ENCODE measurements at places on chromosomes 1 and 21.

GRCh38 chr1:44834328-44834727, 8.7 kb downstream of the PTCH2 start:
- DNase-seq: no peak

DNA sequence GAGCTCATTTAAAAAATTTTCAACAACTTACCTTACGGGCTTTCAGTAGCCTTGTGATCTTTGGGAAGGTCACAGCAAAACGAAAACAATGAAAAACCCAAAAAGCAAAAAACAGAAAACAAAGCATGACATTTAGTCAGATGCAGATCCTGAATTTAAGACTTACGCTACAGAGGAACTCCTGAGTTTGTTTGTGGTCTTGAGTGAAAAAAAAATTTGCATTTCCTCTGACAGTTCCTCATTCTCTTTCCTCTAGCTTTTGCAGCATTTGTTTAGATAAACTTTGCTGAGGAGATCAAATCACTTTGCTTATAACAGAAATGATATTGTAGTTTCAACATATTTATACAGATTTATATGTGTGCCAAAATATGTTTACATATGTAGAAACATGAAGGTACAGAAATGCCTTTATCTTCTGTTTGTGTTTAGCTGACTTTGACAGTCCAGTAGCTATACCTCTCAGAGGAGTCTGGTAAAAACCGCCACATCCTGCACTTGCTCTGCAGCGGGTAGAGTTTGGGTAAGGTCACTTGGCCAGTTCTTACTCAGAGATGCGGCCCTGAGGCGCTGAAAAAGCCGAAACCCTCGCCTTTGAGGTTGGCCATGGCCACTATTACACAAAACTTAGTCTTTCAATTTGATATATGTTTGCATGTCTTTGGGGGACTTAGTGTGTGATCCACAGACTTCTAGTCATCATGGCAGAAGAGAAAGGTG, 142.5 kb downstream of the TNR start:
- no peak for DNase-seq

DNA sequence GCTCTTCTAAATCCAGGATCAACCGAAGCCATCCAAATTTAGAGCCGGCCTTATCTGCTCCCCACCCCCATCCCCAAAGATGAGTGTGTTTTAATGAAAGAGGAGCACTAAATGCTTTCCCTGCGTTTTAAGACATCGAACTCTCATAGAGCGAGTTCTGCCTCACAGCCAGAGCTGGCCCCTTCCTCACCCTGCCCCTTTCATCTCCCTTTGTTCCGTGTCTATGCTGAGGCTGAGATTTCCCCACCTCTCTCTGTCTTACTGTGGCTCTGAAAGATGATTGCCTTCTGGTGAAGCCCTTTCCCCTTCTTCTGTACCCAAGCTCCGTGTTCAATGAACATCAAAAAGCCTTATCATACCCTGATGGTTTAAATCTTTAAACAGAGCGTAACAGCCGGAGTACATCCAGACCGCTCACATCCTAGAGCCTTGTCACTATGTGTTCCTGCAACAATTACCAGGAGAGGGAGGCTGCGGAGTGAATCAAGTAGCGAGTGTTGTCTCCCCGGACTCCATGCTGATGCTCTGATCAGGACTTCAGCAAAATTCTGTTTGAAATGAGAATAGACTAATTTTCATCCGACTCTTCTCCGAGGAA, 110.1 kb downstream of the ZNF326 start:
- DNase-seq: no peak

GRCh38 chr1:64062941-64063581, 140.4 kb upstream of the UBE2U start:
- peak; percentile 8 for DNase-seq

- DNase-seq: peak; percentile 63
Observed at GRCh38 chr1:44707959-44708831, 22.8 kb downstream of the RNU5D-1 start.

DNA sequence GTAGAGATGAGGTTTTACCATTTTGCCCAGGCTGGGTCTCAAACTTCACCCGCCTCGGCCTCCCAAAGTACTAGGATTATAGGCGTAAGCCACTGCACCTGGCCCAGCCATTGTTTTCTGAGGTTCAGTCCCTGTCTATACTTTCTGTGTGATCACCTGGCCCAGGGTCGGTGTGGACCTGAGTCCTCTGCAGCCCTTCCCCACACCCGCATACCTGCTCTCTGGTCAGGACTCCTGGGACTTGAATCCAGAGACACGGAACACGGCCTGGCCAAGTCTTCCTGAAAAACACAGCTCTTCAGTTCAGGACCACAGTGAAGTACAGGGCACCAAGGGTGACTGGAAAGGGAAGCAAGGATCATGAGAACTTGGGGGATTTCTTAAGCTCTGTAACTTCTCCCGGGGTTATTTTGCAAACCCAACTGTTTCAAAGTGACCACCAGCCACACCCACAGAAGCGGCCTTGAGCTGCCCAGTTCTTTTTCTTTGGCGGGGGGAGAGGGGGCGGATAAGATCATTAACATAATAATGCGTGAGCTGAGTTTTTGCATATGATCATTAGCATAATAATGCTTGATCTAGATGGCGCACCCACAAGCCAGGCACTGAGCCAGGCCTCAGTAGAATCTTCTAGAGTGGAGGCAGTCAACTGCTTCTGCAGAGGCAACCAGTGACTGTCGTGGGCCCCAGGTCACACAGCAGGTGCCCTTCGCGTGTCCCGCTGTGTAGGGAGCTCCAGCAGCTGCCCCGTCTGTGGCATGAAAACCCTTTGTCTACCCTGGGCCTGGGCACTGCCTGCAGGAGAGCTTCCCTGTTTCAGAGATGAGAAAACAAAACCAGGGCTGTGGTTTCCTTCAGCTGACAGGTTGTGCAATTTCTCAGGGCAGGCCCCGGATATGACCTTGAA, 1.7 kb upstream of the NADK start:
- DNase-seq: peak; percentile 75

- DNase-seq: no peak
Observed at GRCh38 chr1:156492013-156492590, 8.5 kb downstream of the MEF2D start.

DNA sequence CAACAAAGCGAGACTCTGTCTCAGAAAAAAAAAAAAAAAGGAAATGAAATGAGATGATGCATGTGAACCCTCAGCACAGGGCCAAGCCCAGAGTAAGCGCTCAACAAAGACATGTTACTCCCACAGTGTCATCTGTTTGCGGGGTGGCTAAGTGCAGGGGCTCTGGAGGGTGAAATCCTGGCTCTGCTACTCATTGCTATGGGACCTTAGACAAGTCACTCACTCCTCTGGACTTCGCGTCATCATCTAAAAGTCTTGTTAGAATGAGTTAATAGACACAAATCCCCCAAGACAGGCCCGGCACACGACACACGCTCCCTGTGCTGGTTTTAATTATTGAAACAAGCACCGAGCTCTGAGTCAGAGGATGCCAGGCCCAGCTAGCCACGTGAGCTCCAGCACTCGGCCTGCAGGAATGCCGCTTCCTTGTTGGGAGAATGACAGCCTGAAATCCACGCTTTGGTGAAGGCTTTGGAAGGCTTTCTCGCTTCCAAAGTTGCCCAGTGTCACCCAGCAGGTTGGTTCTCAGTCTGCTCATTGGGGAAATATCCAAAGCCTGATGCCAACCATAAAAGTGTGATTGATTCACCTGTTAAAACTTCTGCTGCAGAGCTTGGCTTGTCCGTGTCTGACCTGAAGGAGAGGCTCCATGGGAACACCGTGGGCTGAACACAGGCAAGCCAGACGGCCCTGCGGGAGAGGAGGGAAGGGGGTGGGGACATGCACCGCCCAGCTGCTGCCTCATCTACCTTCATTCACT, 36.7 kb upstream of the TARDBP start:
- DNase-seq: no peak

DNA sequence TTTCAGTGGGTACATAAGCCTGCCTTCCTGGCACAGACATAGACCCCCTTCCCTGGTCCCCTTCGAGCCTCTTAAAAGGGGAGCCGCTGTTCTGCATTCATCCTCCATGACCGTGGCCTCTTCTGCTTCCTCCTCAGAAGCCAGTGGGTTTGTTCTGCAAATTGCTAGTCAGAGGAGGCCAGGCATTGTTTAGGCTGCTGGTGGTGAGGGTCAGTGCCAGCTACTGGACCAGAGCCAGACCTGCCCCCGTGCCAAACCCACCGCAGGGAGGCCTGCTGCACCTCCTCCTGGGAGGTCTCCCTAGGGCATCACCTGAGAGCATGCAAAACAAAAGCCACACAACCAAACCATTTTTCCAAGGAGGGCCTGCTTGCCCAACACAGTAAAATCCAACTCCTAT, 178.4 kb downstream of the MIS18A start:
- no peak for DNase-seq

GRCh38 chr21:36211660-36212512, 55.3 kb downstream of the DOP1B start:
- DNase-seq: no peak

DNA sequence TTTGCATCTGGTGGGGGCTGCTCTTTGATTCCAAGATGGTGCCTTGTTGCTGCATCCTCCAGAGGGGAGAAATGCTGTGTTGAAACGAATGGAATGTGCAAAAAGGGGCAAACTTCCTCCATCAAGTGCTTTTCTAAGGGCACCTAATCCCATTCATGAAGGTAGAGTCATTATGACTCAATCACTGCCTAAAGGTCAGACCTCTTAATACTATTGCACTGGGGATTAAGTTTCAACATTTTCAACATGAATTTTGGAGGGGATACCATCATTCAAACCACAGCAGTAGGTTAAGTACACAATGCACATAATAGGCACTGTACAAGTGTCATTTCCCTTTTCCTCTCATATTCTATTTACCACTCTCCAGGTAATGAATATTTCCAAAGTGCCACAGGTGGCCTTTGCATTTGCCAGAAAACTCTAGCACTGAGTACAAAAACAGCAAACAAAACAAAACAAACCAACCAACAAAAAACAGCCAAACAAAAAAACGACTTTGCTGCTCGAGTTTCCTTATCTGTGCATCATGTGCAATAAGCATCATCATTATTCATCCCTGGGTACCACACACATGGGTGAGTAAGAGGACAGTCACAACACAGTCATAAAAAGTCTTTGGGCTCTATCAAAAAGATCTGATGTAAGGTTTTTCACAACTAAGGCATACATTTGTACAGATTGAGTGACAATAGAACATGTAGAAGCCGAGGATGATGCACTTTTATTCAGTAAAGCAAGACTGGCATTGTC, 42.5 kb downstream of the IFI44 start:
- no peak for DNase-seq

GRCh38 chr1:101073836-101074235, 48.3 kb upstream of the DPH5 start:
- DNase-seq: no peak

- no peak for DNase-seq
Observed at GRCh38 chr21:33112681-33113080, 42.7 kb downstream of the OLIG1 start.

GRCh38 chr1:214289574-214290272, 8.8 kb downstream of the SMYD2 start:
- DNase-seq: no peak

DNA sequence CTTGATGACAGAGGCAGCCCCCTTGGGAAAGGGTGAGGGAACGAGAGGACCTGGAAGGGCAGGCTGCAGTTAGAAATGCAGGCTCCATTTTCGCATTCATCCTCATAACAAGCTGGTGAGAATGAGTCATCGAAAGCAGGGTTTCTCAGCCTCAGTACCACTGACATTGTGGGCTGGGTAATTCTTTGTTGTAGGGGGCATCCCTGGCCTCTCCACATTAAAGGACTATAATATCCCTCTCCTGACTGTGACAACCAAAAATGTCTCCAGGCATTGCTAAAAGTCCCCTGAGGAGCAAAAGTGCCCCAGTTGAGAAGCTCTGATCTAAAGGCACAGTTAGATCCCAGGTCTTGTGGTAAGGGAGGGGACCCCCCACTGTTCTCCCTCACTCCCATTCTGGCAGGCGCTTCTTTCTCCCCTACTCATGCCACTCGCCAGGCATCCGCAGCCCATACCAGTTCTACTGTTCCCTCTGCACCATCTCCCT, 20.4 kb downstream of the KCNN3 start:
- no peak for DNase-seq

GRCh38 chr1:45008516-45008915, 2.6 kb downstream of the HECTD3 start:
- DNase-seq: no peak

GRCh38 chr1:15736892-15737261, 819 bp downstream of the SLC25A34 start:
- no peak for DNase-seq

DNA sequence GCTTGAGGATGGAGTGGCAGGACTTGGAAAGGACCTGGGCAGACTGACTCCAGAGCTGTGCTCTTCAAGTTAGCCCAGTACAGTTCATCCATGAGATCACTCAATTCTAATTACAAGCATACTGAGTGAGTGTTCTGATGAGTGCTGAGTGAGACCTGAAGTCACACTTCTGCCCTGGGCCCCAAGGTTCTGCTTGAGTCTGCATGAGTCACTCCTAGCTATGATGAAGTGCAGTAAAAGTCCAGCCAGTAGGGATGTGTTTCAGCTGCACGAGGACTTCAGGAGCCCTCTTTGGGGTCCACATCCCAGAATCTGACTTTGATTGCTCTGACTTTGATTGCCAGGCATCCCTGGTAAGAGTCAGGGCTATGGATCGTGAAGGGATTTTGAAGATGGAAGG, 35.8 kb downstream of the PLEKHA6 start:
- no peak for DNase-seq

DNA sequence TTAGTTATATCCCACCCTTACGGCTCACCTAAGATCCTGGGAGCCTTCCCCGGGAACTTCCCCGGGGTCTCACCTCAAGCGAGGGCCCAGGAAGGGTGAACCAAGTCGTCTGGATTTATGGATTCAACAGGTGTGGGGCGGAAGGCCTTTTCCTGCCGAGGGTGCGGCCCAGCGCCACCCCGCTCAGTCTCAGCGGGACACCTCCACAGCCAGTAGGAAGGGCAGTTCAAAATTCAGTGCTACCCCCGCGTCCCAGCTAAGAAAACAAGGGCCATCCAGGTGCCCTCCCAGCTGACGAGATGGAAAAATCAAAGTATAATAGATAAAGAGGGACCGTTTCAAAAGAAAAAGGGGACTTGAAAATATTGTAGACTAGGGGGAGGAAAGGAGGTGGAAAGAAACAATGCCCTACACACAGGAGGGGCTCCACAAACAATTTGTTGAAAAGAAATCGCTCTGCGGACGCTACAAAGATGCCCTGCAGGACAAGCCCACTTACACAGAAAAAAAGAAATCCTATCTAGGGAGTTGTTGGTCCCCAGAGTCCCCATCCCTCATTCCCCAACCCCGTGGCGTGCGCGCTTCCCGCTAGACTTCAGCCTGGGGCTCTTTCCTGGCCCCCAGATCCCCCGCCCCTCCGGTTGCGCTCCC, 1.3 kb downstream of the SLC2A1 start:
- no peak for DNase-seq

GRCh38 chr1:21721295-21721985, 52.3 kb upstream of the RAP1GAP start:
- no peak for DNase-seq

DNA sequence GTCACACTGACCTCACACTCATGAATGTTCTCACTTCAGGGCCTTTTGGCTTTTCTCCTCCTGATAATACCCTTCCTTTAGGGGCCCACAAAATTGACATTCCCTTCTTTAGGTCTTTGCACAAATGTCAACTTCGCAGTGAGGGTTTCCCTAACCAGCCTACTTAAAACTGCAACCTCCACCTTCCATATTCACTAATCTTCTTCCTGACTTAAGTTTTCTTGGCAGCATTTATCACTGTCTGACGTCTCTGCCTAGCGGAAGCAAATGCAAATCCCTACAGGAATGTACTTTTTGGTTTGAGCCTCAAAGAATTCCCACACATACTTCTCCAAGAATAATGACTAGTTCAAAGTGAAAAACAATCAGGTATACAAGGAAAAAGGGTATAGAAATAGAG, 32.8 kb downstream of the INTS7 start:
- no peak for DNase-seq

- peak; percentile 9 for DNase-seq
Observed at GRCh38 chr1:79982211-79982610, 975.7 kb upstream of the ADGRL4 start.

Data from Jurkat, Clone E6-1 (cell line).